ENCODE measurements at places on chromosomes 1 and 21.
A peak's percentile ranks its signal among the peaks of the same experiment; 100 is the strongest.

DNA sequence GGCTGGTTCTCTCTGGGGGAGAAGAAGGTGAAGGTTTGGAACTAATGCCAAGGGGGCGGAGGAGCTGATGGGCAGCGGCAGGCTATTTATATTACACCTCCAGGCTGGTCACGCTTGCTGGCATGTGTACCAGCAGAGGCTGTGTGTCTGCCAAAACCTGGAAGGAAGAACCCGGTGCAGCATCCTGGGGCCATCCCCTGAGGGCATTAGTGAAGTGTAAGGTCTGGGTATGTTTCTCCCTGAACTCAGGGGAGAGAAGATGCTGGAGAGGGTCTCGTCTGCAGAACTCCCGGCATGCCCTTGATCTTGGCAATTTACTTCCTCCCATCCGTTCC, 5.3 kb downstream of the DISP3 start:
- peaks cover 16% of the 10 kb centered on the region for H3K27me3 ChIP-seq
- peaks cover 10% of the 10 kb centered on the region for H3K4me1 ChIP-seq
- H3K4me3 ChIP-seq, result no peak overlapping the region
- no peaks in the 10 kb centered on the region for H3K36me3 ChIP-seq
- no peak for DNase-seq

- H3K27me3 ChIP-seq, result no peaks in the 10 kb centered on the region
- peak overlapping the region; percentile 65 for H3K4me3 ChIP-seq
- peak overlapping the region; percentile 93 for H3K27ac ChIP-seq
- H3K36me3 ChIP-seq, result peaks cover 49% of the 10 kb centered on the region
- peak; percentile 50 for DNase-seq
Measured at GRCh38 chr1:154962156-154962749, 671 bp upstream of the PYGO2 start.

DNA sequence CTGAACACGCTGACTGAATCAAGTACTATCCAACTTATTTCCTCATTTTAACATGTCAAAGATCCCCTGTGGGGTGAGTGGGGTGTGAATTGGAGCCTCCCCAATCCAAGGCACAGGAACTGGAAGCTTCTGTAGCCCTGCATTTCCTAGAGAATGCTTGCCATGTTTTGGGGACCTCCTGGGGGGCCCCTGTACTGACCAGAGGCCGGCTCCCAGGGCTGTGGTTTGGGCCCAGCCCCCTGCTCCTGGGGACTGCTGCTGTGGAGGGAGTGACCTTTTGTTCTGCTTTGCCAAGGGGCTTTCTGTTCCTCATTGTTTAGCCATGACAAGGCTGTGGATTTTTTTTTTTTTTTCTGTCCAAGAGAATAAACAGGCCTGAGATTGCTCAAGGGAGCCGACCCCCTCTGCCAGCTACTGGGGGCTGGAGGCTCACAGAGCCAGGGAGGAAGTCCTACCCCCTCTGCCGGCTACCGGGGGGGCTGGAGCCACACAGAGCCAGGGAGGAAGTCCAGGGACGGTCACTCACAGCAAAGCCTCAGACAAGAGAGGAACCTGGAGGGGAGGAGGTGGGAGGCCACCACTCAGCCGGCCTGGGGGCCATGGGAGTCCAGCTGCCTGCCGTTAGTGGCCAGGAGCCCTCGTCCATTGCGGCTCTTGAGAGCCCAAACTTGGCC, 17.4 kb downstream of the TNFRSF1B start:
- no peak for DNase-seq
- H3K4me1 ChIP-seq, result peaks cover 94% of the 10 kb centered on the region
- no peaks in the 10 kb centered on the region for H3K27me3 ChIP-seq
- no peak overlapping the region for H3K4me3 ChIP-seq

- H3K4me1 ChIP-seq, result no peaks in the 10 kb centered on the region
- H3K4me3 ChIP-seq, result no peak overlapping the region
- DNase-seq, result no peak
- no peaks in the 10 kb centered on the region for H3K36me3 ChIP-seq
Measured at GRCh38 chr1:47555306-47555705, 117.5 kb downstream of the FOXD2 start.

- H3K27me3 ChIP-seq, result no peaks in the 10 kb centered on the region
- DNase-seq, result no peak
- no peak overlapping the region for H3K27ac ChIP-seq
- H3K4me3 ChIP-seq, result no peak overlapping the region
- H3K4me1 ChIP-seq, result no peaks in the 10 kb centered on the region
Measured at GRCh38 chr1:163196449-163196787, 6.3 kb downstream of the RGS5 start.

GRCh38 chr1:93374334-93375106, 28.8 kb downstream of the DR1 start:
- no peaks in the 10 kb centered on the region for H3K36me3 ChIP-seq
- H3K27ac ChIP-seq, result no peak overlapping the region

GRCh38 chr21:33025489-33026442, at the start of gene OLIG2:
TSS of gene OLIG2 (plus strand) at chr21:33025935. CDS start at chr21:33026863, 928 bp downstream.
- H3K27me3 ChIP-seq, result peaks cover 94% of the 10 kb centered on the region
- DNase-seq, result no peak
- H3K4me3 ChIP-seq, result no peak within 1 kb of the TSS
- peaks cover 73% of the 10 kb centered on the region for H3K4me1 ChIP-seq
- no peak within 1 kb of the TSS for H3K27ac ChIP-seq
- H3K36me3 ChIP-seq, result no peaks in the 10 kb centered on the region

Measured in natural killer cell (primary cell).